IMR-90 (cell line): ENCODE measurements at places on chromosomes 1 and 21. TPM values are rescaled to one million over a fixed set of nuclear protein-coding genes. Genes with fewer than 3 reads are reported as not detected.

DNA sequence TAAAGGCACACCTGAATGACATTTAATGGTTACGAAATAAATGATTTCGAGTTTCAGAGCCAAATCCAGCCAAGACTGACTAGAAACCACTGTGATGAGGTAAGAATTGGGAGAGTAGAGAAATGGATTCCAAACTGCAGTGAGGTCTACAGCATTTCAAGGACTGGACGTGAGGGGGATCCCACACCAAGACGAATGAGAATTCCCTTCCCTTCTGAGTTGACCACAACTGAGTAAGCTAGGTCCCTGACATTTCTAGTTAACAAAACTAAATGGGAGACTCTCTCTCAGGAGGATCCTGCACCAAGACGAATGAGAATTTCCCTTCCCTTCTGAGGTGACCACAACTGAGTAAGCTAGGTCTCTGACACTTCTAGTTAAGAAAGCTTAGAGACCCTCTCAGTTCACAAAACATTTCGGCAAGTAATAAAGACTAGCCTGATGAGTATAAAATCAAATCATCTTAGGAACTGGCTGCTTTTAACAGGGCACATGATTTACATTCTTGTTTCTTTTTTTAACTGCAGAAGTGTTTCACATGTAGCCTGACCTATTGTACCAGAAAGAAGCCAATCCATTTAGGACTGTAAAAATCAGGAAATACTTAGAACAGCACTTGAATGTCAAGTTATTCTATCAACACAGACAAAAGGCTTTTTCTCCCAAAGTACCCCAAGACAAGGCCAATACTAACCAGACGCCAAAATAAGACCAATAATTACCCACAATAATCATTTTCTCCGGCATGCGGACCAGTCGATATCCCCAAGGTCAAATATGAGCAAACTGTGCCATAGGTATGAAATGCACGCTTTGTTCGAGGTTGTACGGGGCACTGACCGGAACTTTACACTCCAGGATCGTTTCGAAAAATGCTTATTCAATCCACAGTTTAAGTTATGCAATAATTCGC is 1.4 kb upstream of the SPATA1 start:
- peak; percentile 83 for DNase-seq

GRCh38 chr1:101152633-101153032 is 84.2 kb upstream of the S1PR1 start:
- DNase-seq = no peak

- DNase-seq = no peak
Measured at GRCh38 chr1:246856371-246856770, 75.4 kb downstream of the AHCTF1 start.

KCNK1 gene
- total RNA-seq = 0.90 and 1.1 TPM in 2 replicates

ZSCAN20 gene
- 8.1 and 11.1 TPM in 2 replicates for total RNA-seq

- DNase-seq = no peak
Measured at GRCh38 chr1:60949154-60949825, 133.1 kb upstream of the NFIA start.

DNA sequence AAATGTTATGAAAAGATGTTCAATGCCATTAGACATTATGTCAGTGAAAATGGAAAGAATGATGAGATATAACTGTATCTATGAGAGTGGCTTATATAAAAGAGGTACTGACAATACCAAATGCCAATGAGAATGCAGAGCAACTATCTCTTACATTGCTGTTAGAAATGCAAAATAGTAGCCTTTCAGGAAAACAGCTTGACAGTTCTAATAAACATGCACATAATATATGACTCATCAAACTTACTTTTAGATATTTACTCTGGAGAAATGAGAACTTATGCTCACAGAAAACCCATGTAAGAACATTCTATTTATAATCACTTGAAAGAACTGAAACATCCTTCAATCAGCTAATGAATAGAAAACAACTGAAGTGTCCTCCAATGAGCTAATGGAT is 996.7 kb upstream of the ADGRL4 start:
- no peak for DNase-seq

GRCh38 chr1:14321422-14321821 is 277.1 kb upstream of the KAZN start:
- DNase-seq = no peak

- DNase-seq = no peak
Measured at GRCh38 chr1:7509598-7509997, 261.5 kb upstream of the VAMP3 start.

TTLL7 gene
- total RNA-seq = 8.1 and 13.3 TPM in 2 replicates

GRCh38 chr1:156081180-156081916 is 917 bp downstream of the MEX3A start:
- DNase-seq = peak; percentile 35

GRCh38 chr1:152110860-152111514 is 4.3 kb downstream of the TCHH start:
- peak; percentile 36 for DNase-seq

DNA sequence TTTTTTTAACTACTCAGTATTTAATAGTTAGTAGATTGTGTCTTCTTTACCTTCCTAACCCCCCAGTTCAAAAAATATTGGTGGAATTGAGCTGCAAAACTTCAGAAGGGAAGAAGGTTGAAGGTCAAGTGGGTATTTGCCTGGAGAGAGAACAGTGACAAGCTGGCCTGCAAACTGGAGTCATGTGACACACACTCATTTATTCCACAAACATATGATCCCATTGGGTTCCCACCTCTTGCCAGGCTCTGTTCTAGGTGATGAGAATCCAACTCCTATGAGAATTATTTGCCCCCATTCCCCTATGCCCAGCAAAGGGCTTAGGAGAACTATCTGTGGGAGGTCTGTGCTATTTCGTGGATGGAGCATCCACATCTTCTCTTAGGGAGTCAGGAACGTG is 3.5 kb upstream of the PEF1 start:
- no peak for DNase-seq

- no peak for DNase-seq
Measured at GRCh38 chr1:197598935-197599334, 176.3 kb downstream of the DENND1B start.

TSSK3 gene
- total RNA-seq = not detected in 2 replicates

DNA sequence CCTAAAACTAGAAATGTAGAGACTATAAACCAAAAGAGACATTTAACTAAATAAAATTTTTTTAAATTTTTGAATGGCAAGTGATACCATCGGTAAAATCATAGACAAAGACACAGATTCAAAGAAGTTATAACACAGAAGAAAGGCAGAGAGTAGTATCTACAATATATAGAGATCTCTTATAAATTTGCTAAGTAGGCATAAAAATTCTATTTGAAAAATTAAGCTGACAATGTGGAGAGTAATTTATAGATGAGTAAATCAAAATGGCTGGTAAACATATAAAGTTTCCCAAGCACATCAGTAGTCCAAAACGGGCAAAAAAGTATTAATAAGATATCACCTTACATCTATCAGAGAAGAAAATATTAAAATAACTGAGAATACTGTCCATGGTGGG is 1061.0 kb downstream of the ADGRL2 start:
- DNase-seq = no peak

DNA sequence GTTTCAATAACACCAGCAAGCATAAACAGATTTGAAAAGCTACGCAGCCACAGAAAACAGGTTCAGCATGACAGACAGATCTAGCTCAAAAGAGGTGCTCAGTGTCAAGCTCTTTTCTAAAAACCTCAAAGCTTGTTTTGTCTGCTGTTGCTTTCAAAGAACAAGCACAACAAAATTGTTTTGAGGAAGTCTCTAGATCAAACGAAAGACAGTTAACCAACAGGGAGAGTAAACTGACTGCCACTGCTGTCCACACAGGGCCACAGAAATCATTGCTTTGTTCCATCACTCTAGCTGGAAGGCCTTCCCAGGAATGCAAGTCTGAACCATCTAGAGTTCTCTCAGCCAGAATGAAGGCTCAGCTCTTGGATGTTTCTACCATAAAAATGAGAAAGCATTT is 12.8 kb downstream of the APP start:
- no peak for DNase-seq

SLAMF7 gene
- total RNA-seq = not detected in 2 replicates

PRRC2C gene
- 58.3 and 66.4 TPM in 2 replicates for total RNA-seq

DNA sequence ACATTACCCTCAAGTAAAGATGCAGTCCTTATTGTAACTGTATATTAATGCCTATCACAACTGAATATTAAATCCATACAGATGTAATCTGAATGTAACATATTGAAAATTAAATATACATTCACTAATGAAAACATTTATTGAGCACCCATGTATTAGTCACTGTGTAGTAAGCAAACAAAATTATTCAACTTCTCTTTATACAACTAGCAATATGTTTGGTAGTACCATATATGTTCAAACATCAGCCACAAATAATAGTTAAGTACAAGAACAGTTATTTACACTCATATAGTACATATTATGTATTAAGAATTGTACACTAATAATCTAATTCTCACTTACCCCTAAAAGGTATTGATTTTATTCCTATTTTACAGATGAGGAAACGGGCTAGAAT is 17.9 kb downstream of the KIF14 start:
- DNase-seq = no peak

DYNLT4 gene
- 0.56 TPM in 1 of 2 replicates, not detected in the other for total RNA-seq

HSPA6 gene
- 0.54 and 0.56 TPM in 2 replicates for total RNA-seq

GRCh38 chr21:42299324-42300044 is 15.7 kb downstream of the TFF3 start:
- no peak for DNase-seq

MPZ gene
- 0.18 and 0.28 TPM in 2 replicates for total RNA-seq

DNA sequence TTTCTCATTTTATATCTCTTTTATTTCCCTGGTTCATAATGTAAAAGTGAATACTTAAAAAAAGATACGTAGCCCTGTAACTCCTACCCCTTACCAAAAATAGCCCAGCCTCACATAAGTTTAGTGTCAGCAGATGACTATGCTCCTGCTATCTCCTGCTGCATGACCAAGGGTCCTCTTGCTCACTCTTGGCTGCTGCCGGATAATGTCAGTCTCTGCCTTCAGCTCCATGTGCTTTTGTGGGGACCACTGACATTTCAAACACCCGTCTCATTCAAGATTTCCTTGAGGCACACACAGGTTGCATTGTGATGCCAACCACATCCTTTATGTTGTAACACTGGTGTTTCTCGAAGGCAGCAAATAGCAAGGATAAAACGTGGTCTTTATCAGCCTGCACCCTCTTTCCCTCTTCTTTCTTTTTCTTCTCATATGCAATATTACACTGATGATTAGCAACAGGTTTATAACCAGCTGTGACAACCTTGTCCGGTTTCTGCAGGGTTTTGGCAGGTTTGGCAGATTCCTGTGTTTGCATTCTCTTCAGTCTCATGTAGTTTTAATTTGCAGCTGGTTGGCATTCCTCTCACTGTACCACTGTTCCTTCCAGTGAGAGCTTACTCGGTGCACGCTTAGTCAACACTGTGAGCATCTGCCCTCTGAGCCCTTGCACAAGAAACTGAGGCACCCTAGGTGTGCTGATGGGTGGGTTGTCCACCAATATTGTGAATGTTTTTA is 62.2 kb downstream of the ZNF684 start:
- no peak for DNase-seq

- peak; percentile 83 for DNase-seq
Measured at GRCh38 chr1:79982211-79982610, 975.7 kb upstream of the ADGRL4 start.

DNA sequence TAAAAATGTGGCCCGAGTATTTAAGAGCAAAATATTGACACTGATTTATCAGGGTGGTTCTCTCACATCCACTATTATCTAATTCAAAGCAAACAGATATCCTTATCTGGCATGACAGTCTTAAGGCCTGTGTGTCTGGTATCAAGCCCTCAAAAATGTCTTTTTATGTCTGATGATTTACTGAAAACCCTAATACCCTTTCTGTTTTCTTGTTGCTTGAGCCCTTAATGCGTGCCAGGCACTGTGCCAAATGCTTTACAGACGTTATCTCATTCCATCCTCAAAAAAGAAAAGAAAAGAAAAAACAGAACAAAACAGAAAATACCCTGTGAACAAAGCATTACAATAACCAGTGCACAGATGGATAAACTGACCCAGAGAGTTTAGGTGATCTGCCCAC is 5.7 kb downstream of the DUSP23 start:
- DNase-seq = no peak

GRCh38 chr21:43864313-43864961 is 586 bp upstream of the AGPAT3 start:
- peak; percentile 16 for DNase-seq

DNA sequence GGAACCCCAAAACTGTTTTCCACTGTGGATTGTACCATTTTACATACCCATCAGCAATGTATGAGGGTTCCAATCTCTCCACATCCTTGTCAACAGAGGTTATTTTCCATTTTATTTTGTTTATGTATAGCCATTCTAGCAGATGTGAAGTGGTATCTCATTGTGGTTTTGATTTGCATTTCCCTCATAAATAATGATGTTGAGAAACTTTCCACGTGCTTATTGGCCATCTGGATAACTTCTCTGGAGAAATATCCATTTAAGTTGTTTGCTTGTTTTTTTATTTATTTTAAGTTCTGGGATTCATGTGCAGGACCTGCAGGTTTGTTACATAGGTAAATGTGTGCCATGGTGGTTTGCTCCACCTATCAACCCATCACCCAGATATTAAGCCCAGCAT is 280.2 kb upstream of the USP25 start:
- no peak for DNase-seq

GRCh38 chr1:114671939-114672275 is 2.1 kb upstream of the DENND2C start:
- no peak for DNase-seq

DNA sequence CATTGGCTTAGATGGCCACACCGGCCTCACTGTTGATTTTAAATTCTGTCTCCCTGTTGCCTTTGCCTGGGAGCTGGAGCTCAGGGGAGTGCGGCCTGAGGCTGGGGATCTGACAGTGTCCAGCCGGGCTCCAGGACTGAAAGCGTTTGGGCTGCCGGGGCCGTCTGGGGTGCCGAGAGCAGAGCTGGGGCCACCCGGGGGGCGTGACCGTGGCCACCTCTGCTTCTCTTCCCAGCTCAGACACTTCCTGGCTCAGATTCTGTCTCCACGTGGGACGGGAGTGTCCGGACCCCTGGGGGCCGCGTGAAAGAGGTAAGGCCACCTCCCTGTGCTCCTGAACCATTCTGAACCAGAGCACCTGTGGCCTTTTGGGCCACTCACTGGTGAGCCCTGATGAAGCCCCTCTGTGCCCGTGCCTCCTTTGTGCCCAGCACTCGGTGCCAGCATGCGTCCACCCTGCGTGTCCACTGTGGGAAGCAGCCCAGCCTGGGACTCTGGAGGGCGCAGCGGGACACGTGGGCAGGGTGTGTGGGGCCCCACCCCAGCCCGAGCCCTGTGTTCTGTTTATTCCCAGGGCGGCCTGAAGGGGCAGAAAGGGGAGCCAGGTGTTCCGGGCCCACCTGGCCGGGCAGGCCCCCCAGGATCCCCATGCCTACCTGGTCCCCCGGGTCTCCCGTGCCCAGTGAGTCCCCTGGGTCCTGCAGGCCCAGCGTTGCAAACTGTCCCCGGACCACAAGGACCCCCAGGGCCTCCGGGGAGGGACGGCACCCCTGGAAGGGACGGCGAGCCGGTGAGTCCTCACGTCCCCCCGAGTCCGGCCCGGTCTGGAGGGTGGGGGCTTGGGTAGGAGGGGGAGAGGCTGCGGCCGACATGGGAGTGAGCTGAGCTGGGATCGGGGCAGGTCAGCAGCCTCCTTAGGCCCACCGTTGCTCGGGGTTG is 64.8 kb downstream of the SLC19A1 start:
- DNase-seq = no peak

FCRL5 gene
- not detected in 2 replicates for total RNA-seq
